T-helper 17 cell (primary cell): ENCODE measurements at places on chromosomes 4 and X. TPM values are rescaled to one million over a fixed set of nuclear protein-coding genes. Genes with fewer than 3 reads are reported as not detected.

DNA sequence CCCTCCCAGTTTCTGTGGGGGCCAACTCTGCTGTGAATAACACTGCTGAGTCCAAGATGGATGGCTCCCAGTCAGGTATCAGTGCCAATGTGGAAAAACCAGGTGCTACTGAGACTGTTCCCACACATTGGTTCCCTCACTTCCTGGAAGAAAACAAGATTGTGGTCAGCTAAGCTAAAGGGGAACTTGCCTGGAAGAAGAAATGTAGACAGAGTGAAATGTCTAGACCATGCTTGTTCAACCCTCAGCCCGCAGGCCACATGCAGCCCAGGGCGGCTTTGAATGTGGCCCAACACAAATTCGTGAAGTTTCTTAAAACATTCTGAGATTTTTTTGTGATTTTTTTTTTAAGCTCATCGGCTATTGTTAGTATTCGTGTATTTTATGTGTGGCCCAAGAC, 28.6 kb upstream of the UTP14A start:
- no peak for DNase-seq

DNA sequence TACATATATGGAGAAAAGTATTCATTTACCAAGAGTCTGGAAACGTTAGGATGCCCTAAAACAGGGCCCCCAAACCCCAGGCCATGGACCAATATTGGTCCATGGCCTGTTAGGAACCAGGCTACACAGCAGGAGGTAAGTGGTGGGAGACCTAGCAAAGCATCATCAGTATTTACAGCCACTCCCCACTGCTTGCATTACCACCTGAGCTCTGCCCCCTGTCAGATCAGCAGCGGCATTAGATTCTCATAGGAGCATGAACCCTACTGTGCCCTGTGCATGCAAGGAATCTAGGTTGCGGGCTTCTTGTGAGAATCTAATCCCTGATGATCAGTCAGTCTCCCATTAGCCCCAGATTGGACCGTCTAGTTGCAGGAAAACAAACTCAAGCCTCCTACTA, 62.3 kb downstream of the USP38 start:
- no peak for DNase-seq

GRCh38 chr4:123415977-123416376, 19.4 kb downstream of the SPRY1 start:
- DNase-seq = no peak

DNA sequence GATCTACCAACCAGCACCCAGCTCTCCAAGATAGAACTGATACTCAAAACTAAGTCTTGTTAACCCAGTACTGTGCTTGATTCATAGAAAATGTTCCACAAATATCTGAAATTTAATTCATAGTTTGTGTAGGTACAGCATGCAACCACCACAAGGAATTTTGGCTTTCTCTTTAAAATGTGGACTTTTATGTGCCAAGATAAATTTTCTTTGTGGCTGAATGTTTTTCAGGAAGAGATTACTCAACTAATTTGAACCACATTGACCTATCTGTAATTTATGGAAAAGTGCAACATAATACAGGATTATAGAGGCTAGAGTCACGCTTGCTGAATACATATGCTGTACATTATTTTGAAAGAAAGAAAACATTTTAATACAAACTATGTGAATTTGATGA, 730.8 kb downstream of the IL1RAPL1 start:
- no peak for DNase-seq

DNA sequence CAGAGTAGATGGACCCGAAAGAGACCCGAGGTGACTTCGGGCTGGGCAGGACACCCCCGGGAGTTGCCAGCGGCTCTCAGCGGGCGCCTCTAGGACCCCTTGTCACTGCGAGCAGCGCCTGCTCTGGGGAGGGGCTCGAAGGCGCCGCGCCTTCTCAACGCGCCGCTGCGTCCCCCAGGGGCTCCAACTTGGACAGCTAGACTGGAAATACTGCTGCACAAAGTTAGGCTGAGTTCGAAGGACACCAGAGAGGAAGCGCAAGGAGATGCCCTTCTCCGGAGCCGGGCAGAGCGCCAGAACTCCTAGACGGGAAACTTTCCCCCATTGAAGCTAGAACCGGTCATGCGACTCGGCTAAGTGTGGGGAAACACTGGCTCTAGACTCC, 493 bp upstream of the KCNIP4 start:
- DNase-seq = no peak

GRCh38 chr4:1019729-1020470, 8.5 kb downstream of the FGFRL1 start:
- no peak for DNase-seq

The NHSL2 gene
- total RNA-seq = 10.0 TPM

The RTL3 gene
- not detected for total RNA-seq
